ENCODE measurements at places on chromosomes 11 and 22.

DNA sequence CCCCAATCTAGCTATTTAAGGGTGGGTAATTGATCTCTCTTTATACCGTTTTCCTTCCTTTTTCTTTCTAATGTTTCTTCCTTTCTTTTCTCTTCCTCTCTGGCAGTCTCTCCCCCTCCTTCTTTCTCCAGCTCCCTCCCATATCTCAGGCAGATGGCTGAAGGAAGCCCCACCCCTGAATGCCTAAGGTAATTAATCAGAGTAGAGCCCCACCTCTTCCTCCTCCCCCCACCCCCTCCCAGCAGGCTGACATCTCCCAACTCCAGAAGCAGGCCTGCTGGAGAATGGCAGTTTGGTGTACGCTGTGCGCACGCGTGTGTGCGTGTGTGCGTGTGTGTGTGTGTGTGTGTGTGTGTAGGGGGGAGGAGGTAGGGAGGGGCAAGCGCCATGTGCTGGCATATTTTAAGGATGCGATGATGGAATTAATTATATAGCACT lies 122.6 kb downstream of the APOL5 start:
- DNase-seq: peak; percentile 80

DNA sequence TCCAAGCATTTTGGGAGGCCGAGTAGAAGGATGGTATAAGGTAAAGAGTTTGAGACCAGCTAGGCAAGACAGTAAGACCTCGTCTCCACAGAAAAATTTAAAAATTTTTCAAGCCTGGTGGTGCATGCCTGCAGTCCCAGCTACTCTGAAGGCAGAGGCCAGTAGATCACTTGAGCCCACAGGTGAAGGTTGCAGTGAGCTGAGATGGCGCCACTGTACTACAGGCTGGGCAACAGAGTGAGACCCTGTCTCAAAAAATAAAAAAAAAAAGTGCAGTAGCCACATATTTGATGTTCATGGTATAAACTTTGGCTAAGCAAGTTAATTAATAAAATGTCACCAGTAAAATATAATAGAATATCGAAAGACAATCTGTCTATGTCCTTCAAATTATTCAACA lies 27.0 kb downstream of the LGR4 start:
- no peak for DNase-seq

- DNase-seq: peak; percentile 65
Observed at GRCh38 chr11:32374261-32374711, 61.1 kb downstream of the WT1 start.

- no peak for DNase-seq
Observed at GRCh38 chr11:124891373-124891861, 6.2 kb downstream of the ROBO4 start.

DNA sequence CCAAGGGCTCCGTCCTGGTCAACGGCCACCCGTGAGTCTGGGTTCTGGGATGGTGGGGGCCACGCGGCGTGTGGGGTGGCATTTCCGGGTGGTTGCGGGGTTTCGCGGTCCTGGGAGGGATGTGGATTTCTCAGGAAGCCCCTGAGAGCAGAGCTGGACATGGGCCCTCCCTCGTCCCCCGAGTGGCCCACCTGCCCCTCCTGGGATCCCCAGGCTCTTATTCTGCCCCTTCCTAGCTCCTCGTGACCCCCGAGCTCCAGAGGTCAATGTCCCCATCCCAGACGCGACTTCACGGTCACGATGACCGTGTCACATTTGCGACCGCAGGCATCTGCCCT lies 4.4 kb downstream of the MUC5AC start:
- DNase-seq: no peak

- no peak for DNase-seq
Observed at GRCh38 chr11:65584106-65584505, 8.3 kb downstream of the EHBP1L1 start.

- DNase-seq: no peak
Observed at GRCh38 chr22:35189559-35189958, 67.7 kb upstream of the HMGXB4 start.

- no peak for DNase-seq
Observed at GRCh38 chr11:65903068-65903481, 2.9 kb upstream of the FOSL1 start.

GRCh38 chr11:95153857-95154246 lies 64.2 kb downstream of the ENDOD1 start:
- DNase-seq: no peak

- DNase-seq: no peak
Observed at GRCh38 chr11:114293201-114293711, 2.9 kb upstream of the NNMT start.

DNA sequence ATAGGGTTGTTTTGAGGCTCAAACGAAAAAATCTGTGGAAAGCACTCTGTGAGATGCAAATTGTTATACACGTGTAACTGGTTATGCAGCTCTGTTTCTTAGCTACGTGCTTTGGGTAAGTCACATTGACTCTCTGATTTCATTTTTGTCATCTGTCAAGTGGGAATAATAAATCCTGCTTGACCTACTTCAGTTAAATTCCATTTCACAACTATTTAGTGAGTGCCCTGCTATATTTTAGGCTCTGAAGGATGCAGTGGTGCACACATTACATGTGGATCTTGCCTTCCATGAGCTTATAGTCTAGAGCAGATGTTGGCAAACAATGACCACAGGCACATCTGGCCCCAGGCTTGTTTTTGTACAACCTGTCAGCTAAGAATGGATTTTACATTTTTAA lies 133.6 kb upstream of the PLET1 start:
- no peak for DNase-seq

DNA sequence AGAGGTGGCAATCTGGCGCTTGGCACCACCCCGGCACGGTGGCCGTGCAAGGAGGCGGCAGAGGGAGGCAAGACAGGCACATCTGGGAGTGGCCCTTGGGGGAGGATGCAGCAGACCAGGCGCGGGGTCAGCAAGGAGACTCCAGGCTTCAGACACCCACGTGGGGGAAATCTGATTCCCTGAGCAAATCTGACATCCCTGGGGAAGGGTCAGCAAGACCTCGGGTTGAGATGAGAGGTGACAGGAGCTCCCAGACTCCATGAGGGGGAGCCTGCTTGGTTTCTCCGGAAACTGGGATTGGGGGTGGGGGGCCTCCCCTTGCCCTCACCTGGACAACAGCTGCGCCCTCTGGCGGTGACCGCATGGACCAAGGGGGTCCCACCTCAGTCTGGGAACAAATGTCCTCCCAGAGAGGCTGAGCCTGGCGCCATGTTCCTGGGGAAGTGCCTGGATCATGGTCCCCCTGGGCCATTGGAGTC lies 4.0 kb upstream of the RCOR2 start:
- DNase-seq: peak; percentile 28

GRCh38 chr11:26227301-26227746 lies 104.6 kb upstream of the ANO3 start:
- DNase-seq: no peak
